ENCODE measurements at places on chromosomes 13 and 19. TPM values are rescaled to one million over a fixed set of nuclear protein-coding genes. Genes with fewer than 3 reads are reported as not detected.

ETV2 gene
- 0.44 TPM for total RNA-seq

ETHE1 gene
- 137 TPM for total RNA-seq

GRCh38 chr19:46210669-46211068, 18.9 kb upstream of the IGFL1 start:
- DNase-seq = no peak

FUT2 gene
- not detected for total RNA-seq

Data from lung microvascular endothelial cell (primary cell).